ENCODE measurements at places on chromosomes 11 and 22.

DNA sequence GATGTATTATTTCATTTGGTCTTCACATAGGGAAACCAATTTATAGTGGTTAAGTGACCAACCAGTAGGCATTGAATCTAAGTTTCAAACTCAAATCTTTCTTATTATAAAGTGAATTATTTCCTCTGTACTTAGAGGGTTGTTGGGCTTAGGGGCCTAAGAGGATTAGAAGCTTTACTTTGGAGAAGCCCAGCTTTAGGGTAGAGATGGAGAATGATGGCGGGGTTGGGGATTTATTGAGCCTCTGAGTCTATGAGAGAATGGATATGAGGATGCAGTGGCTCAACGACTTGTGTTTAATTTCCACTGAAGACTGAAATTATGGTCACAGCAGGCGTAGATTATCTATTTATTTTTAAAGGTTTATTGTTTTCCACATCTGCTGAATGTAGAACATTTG is 55.5 kb downstream of the CHRDL2 start:
- no peak for DNase-seq

DNA sequence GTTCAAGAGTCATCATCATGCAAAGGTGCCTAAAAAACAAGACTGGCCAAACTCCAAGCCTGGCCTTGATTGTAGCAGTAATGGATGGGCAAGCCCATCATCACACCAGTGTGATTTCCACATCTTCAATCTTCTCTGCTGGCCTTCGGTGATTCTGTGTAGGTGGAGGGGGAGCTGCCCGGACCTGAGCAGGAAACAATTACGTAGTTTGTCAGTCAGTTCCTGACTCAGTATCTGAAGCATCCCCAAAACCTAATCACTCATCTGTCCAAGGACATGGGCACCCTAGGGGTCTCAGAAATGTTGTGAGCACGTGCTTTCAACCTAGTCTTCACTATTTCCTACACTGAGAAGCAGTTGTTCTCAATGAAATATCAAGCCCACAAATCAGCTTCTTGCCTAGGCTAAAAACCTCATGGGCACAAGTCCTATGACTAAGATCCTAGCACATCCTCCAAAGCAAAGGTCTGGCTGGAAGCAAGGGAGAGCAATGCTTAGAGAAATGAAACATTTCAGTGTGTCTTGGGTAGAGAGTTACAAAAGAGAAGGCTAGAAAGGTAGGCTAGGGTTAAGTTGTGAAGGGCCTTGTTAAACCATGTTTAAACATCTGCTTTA is 24.6 kb downstream of the ATG16L2 start:
- no peak for DNase-seq

GRCh38 chr11:64667154-64667745 is 55.7 kb downstream of the NRXN2 start:
- no peak for DNase-seq

GRCh38 chr11:76628408-76628947 is 42.1 kb downstream of the LRRC32 start:
- DNase-seq, result no peak

GRCh38 chr11:121767433-121767832 is 314.7 kb upstream of the SORL1-AS1 start:
- DNase-seq, result no peak

GRCh38 chr11:46380340-46381047 is 975 bp upstream of the MDK start:
- peak; percentile 88 for DNase-seq

DNA sequence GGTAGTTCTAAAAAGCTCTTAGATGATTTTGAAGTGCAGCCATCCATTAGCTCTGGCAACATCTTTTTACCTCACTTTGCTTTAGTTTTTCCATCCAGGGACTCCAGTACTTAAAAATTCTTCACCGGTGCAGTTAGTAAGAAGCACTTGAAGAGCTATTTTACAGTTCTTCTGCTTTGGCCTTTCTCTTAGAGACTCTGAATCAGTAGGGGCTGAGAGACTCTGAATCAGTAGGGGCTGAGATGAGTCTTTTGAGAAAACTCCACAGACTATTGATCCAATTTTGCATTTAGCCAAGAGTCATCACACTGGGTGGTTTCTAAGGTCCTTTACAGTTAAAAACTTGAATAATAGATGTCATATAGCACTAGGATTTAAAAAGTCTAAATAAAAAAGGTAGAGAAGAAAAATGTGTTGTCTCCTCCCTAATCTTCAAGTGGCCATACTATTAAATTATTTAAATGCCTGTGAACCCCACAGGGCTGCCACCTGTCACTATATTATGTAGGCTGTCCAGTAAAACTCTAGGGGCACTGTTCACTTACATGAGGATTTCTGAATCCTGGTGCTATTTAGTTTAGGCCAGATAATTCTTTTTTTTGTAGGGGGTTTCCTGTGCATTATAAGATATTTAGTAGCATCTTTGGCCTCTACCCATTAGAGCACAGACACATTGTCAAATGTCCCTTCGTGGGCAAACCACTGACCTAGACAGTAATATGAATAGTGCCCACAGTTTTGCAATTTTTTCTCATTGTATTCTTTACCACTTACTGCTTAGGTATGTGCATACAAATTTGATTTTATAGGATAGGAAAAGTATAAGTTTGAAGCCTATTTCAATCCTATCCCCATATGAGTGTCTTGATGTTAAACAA is 26.3 kb upstream of the HIKESHI start:
- DNase-seq, result no peak

DNA sequence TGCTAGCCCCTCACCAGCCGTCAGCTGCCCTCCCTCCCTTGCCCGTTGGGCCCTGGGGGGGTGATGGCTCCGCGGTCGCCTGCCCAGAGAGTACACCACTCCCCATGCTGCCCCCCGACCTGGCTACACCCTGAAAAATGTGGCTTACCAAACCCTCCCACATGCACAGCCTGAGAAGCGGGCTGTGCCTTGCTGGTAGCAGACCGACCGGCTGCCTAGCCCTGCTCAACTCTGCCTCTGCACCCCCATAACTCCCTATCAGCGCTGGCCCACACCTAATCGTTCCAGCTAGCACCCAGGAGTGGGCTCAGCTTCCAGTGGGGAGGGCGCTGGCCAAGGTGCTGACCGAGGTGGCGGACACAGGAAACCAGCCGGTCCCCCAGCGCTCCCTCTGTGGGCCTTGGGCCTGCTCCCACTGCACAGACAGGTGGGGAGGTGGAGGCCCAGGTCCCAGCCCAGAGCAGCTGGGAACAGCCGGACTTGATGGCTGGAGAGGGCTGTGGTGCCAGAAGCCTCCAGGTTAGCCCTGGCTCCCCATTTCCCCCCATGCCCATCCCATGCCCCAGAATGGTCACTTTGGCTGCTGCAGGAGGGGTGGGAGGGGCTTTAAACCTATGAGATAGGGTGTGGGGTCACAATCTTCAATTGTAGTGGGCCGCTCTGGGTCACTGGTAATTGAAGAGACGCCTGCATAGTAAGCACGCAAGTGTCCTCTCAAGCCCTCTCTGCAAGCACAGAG is 32.1 kb upstream of the PRODH start:
- peak; percentile 73 for DNase-seq

- DNase-seq, result peak; percentile 10
Observed at GRCh38 chr11:88813233-88813915, 252.4 kb downstream of the GRM5 start.

GRCh38 chr11:72015511-72016061 is 16.9 kb downstream of the IL18BP start:
- DNase-seq, result peak; percentile 62

DNA sequence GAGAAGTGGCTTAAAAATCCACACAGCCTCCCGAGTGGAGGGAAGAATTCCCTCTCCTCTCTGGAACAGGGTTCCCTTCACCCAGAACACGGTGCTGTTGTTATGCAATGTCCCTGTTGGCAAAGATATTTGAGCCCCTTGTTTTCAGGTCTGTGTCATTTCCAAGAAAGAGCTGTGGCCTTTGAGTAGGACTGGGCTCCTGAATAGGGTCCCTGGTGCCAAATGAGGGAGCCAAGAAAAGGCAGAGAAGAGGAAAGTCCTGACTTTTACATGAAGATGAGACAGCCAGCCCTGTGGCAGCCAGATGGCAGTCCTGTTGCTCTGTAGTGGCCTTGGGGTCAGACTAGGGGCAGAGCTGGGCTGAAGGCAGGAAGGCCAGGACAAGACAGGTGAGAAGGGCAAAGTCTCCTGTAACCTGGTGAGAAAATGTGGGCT is 51.2 kb upstream of the ELF5 start:
- DNase-seq, result no peak

- DNase-seq, result no peak
Observed at GRCh38 chr11:1502954-1503707, 16.6 kb upstream of the MOB2 start.

- DNase-seq, result peak; percentile 55
Observed at GRCh38 chr22:23204541-23205157, 24.3 kb downstream of the BCR start.

- no peak for DNase-seq
Observed at GRCh38 chr11:107301878-107302277, 155.7 kb downstream of the CWF19L2 start.

- no peak for DNase-seq
Observed at GRCh38 chr11:34603129-34604001, 17.5 kb upstream of the EHF start.

DNA sequence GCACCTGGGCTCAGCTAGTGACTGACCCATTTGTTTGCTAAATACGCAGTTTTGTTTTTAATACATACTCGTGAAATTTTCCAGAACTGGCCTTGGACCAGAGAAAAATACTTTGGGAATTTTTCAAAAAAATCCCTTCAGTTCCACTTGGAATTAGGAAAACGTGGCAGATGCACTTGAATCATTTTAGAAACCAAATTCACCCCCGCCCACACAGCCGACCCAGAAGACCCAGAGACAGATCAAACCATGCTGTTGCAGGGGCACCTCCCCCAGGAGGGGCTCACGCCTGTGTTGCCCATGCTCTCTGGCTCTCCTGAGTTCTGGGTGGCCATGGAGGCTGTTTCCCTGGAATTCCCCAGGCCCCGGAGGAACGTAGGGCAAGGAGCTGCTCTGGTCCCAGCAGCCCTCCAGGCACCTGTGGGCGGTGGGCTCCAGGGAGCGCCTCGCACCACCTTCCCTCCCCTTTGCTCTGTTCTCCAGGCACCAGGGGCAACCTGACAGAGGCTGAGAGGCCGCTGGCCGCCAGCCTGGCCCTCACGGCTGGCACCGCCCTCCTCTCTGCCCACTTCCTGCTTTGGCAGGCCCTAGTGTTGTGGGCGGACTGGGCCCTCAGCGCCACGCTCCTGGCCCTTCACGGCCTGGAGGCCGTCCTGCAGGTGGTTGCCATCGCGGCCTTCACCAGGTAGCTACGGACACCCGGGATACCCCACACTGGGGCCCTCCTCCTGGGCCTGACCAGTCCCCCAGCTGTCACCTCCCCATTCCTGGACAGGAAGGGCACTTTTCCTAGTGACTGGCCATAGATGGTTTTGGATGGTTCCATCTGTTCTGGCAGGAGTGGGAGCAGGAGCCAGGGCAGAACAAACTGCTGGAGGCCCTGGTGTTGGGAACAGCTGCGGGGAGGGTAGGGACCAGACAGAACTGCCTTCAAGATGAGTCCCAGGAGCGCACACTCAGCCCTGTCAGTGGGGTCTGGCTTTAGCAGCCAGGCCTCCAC is 3.3 kb upstream of the EPS8L2 start:
- no peak for DNase-seq

- DNase-seq, result no peak
Observed at GRCh38 chr11:11574373-11575287, 47.2 kb downstream of the GALNT18 start.

GRCh38 chr22:30873086-30873650 is 95.4 kb downstream of the MORC2 start:
- peak; percentile 13 for DNase-seq

DNA sequence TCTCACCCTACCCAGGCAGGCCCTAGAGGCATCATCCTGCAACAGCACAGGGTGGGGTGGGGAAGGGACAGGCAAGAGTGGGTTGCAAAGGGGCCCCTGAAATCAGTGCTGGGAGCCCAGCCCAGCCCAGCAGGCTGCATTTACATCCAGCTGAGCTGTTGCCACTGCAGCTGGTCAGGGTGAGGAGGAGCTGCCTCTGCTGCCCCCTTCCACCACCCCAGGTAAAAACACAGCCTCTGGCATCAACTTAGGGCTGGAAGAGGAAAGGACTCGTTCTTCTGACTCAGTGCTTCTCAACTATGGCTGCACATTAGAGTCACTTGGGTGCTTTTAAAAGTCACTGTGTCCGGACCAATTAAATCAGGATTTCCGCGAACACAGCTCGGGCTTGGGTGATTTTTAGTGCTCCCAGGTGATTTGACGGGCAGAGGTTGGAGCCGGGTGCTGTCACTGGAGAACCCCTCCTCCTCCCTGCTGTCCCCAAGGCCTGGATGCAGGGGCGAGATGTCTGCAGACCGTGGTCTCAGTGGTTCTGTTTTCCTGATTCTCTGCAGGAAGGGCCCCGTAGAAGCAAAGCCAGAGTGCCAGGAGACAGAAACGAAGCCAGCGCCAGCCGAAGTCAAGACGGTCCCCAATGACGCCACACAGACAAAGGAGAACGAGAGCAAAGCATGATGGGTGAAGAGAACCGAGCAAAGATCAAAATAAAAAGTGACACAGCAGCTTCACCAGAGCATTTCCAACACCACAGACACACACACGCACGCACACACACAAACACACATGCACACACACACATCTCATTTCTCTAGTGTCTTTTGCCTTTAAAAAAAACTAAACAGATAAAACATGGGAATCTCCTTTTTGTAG is 39.4 kb upstream of the TTC12 start:
- peak; percentile 58 for DNase-seq

DNA sequence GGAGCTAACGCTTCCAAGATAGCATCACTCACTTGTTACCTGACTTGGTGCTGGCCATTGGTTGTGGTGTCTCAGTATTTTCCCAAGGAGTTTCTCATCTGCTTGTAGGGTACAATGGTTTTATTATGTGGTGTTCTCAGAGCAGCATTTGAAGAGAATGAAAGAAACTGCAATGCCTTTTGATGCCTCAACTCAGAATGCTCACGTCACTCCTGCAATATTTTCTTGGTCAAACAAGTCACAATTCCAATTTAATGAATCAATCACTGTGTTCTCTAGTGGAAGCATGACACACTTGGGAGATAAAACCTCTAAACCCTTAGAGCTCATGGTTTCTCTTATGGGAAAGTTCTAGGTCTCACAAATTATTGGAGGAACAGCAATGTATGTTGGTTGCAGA is 2.0 kb upstream of the OR5D14 start:
- no peak for DNase-seq

Data from iPS-NIHi11 (cell line).